Progenitor cell of endocrine pancreas (in vitro differentiated cells): ENCODE measurements at places on chromosomes 4 and X. TPM values are rescaled to one million over a fixed set of nuclear protein-coding genes. Genes with fewer than 3 reads are reported as not detected.
A peak's percentile ranks its signal among the peaks of the same experiment; 100 is the strongest.

The USP26 gene
- total RNA-seq, result not detected in 2 replicates

- no peaks in the 10 kb centered on the region for H3K4me1 ChIP-seq
- DNase-seq, result no peak
- no peak overlapping the region for H3K27ac ChIP-seq
- peaks cover 15% of the 10 kb centered on the region for H3K36me3 ChIP-seq
Observed at GRCh38 chrX:103904301-103904700, 58.1 kb upstream of the TMSB15B start.

GRCh38 chr4:142314686-142315085 is 531.4 kb downstream of the INPP4B start:
- peak; percentile 14 for DNase-seq
- no peak overlapping the region for H3K27ac ChIP-seq
- peaks cover 9% of the 10 kb centered on the region for H3K4me1 ChIP-seq
- no peak overlapping the region for H3K4me3 ChIP-seq

- no peak overlapping the region for H3K4me3 ChIP-seq
- H3K36me3 ChIP-seq, result no peaks in the 10 kb centered on the region
Observed at GRCh38 chrX:29662759-29663503, 552.4 kb upstream of the MAGEB2 start.

- no peaks in the 10 kb centered on the region for H3K4me1 ChIP-seq
- H3K4me3 ChIP-seq, result no peak overlapping the region
- no peak overlapping the region for H3K27ac ChIP-seq
Observed at GRCh38 chr4:93710101-93710846, 118.3 kb upstream of the ATOH1 start.
